ENCODE measurements at places on chromosomes 13 and 19. TPM values are rescaled to one million over a fixed set of nuclear protein-coding genes. Genes with fewer than 3 reads are reported as not detected.

Gene LYPD3
- total RNA-seq = 0.50 TPM

Gene LRRC4B
- total RNA-seq = 0.17 TPM

Gene DCT
- under 0.01 TPM for total RNA-seq

Gene SIGLEC5
- total RNA-seq = not detected

Gene PTH2
- total RNA-seq = not detected

Gene B3GNT3
- not detected for total RNA-seq

Gene CLEC11A
- 27.5 TPM for total RNA-seq

Gene RPL18A
- 1,148 TPM for total RNA-seq

Gene CD22
- 1.2 TPM for total RNA-seq

Gene CHAF1A
- total RNA-seq = 5.9 TPM

Gene CALR3
- not detected for total RNA-seq

Gene CATSPERD
- not detected for total RNA-seq

Gene RFPL4A
- not detected for total RNA-seq

Gene POU4F1
- total RNA-seq = not detected

All from fibroblast of lung (primary cell).